AG09309 (cell line): ENCODE measurements at places on chromosomes 2 and 18.
A peak's percentile ranks its signal among the peaks of the same experiment; 100 is the strongest.

DNA sequence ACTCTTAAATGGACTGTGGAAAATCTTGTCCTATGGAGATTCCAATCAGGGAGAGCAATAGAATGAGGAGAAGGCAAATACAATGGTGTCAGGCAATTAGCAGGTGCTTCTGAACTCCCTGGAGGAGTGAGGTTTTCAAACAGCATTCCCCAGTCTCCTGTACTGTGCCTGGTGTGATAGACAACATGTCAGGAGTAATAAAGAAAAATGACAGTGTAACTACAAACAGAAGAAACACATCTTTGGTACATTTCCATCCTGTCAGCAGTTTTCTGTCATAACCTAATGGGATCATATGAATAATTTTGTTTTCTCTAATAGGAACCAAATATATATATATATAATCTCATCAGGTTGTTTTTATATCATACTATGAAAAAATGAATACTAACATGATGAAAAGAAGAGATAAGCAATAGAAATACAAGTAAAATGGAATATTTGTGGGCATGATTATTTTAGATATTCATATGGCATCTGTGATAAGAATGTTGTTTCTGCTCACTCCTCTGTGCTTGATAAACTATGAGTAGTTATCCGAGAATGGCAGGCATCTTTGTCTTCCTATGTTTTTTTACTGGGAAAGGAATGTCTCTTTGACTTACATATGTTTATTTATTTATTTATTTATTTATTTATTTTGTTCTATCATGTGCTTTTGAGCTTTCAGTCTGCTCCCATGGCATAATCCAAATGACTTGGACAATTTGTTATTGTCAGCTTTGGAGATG is 441.7 kb downstream of the TXNL1 start:
- DNase-seq = no peak

DNA sequence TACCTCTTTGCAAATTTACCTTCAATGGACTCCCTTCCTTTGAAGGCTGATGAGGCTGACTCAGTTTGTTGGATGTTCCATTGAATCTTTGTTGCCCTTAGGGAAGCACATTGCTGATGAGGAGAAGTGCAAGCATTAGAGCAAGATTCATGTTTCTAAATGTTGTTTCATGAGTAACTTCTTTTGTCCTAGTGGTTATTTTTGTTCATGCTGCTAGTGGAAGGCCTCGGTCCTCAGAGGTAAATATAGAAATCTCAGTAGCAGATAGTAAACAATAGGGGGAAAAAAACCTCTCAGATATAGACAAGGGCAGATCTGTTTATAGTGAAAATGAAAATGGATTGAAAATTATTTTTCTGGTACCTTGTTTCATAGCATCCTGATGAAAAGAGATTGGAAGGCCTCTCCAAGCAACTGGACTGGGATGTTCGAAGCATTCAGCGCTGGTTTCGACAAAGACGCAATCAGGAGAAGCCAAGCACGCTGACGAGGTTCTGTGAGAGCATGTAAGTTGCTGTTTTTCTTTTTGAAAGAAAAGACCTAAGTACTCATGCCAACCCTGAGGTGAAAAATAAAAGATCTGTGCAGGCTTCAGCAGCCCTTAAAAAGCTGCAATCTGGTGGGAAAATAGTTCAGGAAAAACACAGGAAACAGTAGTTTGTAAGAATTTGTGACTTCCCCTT is 104.9 kb downstream of the CERS6 start:
- DNase-seq = no peak

GRCh38 chr2:169260246-169260645 is 102.1 kb downstream of the LRP2 start:
- no peak for DNase-seq

- DNase-seq = no peak
Observed at GRCh38 chr18:47331641-47332040, 80.2 kb upstream of the SKOR2 start.

DNA sequence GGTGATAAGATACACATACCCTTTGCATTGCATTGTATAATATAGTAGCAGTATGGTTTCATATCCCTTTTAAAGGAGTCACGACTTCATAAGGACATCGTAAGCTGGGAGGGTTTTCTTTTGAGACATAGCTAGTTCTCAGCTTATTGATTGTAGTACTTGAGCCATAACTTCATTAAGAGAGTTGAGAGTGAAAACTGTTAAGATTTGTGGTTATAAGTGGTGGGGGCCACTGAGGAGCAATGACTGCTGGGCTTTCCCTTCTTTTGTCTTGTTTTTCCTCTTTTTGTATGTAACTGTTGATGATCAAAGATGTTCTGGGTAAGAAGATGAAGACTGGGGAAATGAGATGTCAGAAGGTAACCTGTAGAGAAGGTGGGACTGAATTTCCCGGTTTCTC is 11.0 kb downstream of the EIF5B start:
- no peak for DNase-seq

DNA sequence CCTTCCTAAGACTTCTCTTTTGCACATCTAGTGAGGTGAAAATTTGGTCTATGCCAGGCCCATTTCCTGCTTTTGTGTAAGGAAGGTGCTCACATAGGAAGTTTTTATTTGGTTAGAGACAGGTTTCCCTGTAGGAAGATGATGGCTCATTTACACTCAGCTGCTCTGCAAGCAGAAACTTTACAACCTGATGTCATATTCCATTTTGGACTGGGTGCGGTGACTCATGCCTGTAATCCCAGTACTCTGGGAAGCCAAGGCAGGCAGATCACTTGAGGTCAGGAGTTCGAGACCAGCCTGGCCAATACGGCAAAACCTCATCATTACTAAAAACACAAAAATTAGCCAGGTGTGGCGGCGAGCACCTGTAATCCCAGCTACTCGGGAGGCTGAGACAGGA is 35.8 kb downstream of the CASP10 start:
- DNase-seq = no peak

- no peak for DNase-seq
Observed at GRCh38 chr2:102110596-102111334, 31.8 kb upstream of the IL1R1 start.

DNA sequence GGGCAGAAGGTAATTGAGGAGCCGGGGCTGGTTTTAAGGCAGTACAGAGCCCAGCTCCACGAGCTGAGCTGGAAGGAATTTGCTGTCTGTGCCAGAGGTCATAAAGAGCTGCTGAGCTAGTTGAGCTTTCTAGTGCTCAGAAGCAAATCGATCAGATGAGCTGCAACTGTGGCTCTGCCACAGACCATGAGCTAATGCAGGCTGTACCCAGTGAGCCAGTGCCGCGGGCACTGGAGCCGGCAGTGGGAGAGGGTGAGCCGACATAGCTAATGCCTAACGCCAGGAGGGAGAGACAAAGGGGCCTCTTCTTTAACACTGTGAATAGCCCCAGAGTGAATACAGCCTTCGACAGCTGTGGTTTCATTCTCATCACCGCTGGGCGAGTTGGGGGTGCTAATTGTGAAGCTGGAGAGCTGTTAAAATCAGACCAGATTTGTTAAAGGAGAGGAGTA is 410.1 kb upstream of the TCF4 start:
- peak; percentile 59 for DNase-seq

DNA sequence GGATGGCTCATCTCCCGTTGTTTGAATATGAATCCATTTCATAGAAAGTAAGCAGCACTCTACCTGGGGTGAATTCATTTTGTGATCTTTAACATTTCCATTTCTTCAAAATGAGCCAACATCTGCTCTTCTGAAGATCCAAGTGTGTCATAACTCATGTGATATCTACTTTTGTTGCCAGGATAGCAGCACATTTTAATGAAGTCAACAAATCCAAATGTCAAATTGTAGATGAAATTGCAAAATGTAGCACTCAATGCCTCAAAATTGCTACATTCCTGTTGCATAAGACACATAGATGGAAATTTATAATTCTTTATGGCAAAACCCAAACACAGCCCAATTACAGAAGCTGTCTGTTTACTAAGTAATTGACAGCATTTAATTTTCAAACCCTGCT is 360.7 kb downstream of the TMX3 start:
- no peak for DNase-seq

DNA sequence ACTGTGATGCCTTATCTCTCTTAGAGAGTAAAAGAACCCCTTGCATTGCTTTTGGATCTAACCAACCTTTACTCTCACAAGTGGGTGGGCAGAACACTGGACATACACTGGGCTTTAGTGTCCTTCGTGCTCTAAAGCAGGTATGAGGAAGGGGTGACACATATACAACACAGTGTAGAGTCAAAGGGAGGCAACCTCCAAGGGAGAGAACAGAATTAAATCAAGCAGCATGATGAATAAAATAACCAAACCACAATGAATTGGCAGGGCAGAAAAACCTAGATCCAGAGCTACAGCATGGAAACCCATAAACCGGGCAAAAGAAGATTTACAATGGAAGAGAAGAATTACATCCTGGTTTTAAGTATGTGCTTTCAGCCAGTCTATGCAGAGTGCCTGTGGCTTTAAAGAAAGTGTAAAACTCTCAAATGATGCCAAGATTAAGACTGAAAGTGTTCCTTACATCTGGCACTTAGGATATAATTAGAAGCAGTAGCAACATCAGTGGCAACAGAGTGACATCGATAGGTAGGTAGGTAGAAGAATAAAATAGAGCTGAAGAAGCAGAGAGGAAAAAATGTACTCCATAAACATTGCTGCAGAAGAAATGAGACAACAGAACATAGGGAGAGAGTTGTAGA is 191.7 kb upstream of the ZC3H15 start:
- no peak for DNase-seq

DNA sequence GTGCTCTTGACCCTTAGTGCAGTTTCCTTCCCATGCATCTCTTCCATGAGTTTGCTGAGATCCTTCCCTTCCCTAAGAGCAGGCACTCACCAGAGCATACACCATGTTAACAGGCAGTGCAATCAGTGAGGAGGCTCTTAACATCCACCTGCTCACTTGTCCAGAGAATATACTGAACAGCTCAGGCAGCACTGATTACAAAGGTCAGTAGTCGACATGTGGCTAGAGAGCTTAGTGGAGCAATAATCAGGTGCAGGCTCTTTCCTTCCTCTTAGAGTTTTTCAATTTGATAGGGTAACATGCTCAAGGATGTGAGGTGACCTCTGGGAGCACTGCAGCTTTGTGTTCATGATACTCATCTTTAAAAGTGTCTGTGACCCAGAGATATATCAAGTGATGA is 144.1 kb upstream of the SETBP1 start:
- no peak for DNase-seq

- DNase-seq = no peak
Observed at GRCh38 chr2:8729939-8730338, 48.1 kb downstream of the ID2 start.

DNA sequence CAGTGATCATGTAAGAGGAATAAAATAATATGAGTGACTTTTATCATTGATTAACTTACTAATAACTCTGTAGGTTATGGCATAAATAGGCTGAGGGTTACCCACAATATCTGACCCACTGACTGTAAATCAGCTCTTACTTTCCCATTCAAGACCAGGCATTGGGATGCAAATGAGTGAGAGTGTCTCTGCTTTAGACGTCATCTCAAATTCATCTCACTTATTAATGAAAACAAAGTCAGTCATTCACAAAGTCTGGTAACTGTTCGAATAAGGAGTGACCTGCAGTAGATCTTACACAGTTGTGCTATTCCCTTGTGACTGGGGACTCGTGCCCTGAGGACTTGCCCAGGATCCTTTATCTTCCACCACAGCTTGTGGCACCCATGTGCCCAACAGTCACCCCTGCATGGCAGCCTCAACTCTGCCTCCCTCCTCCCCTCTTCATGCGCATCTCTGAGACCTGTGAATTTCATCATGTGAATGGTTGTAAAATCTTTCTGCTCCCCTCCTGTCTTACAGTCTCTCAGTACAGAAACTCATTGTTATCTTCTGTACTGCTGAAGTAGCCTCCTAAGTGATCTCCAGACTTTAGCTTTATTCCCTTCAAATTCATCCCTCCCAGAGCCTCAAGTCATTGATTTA is 131.4 kb downstream of the ARHGAP28 start:
- DNase-seq = no peak

DNA sequence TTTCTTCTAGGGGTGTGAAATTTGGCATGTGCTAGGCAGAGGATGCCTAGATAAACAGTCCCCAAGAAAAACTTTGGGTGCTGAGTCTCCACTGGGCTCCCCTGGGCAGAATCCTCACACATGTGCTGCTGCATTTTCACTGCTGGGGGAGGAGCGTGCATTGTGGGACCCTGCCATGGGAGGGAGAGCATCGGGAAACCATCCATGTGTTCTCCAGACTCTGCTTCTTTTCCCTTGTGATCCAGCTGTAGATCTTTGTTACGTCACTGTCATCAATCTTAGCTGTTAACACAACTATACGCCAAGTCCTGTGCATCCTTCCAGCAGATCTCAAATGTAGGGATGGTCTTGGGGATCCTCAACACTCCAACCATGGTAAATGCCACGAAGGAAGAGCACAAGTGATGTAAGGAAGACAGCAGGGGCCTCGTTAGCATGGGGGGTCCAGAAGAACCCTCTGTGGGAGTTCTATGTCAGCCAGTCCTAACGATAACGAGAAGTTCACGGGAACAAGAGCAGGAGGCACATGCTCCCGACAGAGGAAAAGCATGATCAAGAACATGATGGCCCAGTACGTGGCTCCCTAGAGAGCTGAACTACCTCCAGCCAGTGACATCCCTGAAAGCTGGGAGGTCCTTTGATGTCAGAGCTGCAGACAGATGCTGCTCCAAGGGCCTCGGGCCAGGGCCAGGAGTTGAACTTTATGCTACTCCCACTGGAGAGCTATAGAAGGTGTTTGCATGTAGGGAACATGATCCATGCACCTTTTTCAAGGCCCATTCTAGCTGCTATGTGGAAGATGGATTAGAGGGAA is 41.1 kb upstream of the NPAS2 start:
- DNase-seq = no peak

- DNase-seq = no peak
Observed at GRCh38 chr2:170656669-170657068, 58.5 kb upstream of the SP5 start.

DNA sequence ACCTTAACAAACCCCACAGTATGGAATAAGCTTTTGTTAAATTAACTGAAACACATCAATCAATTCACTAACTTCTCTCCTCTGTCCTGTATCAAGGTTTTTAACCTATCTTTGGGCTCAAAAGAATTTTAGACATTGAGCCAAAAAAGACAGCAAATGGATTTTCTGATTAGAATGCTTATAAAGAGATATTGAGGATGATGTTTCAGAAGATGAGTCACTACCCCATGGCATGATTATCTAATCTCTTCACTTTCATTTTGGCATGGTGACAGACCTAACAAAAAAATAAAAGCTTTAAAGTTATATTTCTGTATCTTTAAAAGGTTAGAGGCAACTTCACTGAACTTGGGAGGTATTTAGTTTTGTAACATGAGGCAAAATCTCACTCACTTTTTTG is 55.5 kb downstream of the SGPP2 start:
- DNase-seq = no peak

- no peak for DNase-seq
Observed at GRCh38 chr2:237708961-237709360, 81.6 kb downstream of the LRRFIP1 start.

GRCh38 chr2:31440764-31441163 is 26.2 kb upstream of the XDH start:
- peak; percentile 90 for DNase-seq

DNA sequence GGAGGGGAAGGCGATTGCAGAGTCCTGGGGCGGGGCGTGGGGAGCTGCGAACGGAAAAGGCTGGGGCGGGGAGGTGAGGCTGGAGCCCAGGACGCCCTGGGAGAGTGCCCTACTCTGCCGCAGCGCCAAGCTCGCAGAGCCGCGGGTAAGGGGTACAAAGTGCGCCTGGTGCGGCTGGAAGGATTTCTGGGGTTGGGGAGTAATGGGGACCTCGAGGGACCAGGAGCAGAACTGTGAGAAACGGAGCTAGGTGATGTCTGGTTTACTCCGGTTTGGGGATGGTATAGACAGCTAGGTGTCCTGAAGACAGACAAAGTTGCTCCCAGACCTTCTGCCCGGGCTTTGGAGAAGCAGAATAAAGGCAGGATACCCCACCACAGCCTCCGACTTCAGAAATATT is 718 bp upstream of the NXPH2 start:
- DNase-seq = no peak
